HCT116 (cell line): ENCODE measurements at places on chromosomes 12 and 14. TPM values are rescaled to one million over a fixed set of nuclear protein-coding genes. Genes with fewer than 3 reads are reported as not detected.
A peak's percentile ranks its signal among the peaks of the same experiment; 100 is the strongest.

ACTR10 gene
- total RNA-seq = 39.6 TPM

CELA1 gene
- total RNA-seq = not detected

GRCh38 chr12:113071135-113072112, 14.9 kb downstream of the DTX1 start:
- no peak for DNase-seq

DNA sequence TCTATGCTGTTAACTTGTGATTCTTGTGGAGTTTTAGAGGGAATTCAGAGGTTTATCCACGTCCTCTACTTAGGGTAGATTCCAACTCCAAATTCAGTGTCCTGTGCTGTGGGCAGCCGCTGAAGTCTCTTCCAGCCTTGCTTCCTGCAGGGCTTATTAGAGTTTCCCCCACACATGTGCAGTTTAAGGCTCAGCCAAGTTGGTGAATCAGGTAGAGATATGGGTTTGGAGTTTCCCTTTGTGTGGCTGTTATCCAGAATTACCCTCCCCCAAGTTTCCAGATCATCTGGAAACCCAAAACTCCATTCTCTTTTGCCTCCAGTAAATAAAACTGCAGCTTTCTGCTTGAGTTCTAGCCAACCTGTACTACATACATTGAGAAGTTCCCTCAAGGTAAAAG, 853.7 kb downstream of the GALC start:
- no peak for DNase-seq

DNA sequence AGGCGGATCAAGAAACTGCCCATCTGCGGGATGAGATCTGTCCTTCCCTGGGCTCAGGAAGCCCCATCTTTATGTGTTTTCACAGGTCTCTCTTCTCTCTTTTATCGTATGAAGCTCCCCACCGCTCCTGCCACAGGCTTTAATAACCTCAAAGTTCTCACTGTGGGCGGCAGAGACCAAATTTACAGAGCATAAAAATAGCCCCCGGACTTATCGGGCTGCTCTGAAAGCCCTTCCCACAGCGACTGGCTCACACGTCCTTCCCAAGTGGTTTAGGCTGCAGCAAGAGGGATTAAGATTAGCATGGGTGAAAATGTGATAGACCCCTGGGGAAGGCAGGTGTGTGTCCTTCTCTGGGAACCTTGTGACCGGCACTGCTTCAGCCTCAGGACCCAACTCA, 47.8 kb downstream of the TESC start:
- DNase-seq = no peak

GRCh38 chr12:65300679-65301349, 22.3 kb downstream of the MSRB3 start:
- DNase-seq = peak; percentile 54

- DNase-seq = no peak
Observed at GRCh38 chr14:36204461-36205073, 28.0 kb upstream of the PTCSC3 start.

- no peak for DNase-seq
Observed at GRCh38 chr14:24465805-24466204, 23.2 kb upstream of the SDR39U1 start.
